Inflammatory macrophage (primary cell): ENCODE measurements at places on chromosomes 5 and 9.

DNA sequence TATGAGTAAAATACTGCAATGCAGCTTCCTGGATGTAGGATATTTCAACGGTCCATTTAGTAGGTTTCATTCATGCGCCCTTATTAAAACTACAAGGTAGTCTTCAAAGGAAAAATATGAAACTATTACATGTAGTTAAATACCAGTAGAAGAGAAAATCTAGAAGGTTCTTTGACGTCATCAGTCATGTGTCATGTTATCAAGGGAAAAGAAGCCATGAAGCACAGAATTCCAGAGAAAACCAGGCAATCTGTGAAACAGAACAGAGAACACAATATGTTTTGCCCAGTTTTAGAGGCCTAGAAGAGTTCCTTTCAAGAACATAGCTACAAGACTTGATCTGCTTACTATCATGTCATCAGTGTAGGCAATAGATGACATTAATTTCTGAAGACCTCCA lies 38.4 kb downstream of the BNC2 start:
- DNase-seq, result no peak

GRCh38 chr9:135731454-135731853 lies 29.5 kb downstream of the KCNT1 start:
- DNase-seq, result no peak

- DNase-seq, result no peak
These were observed 5.3 kb upstream of the SUSD1 start for GRCh38 chr9:112180387-112180881.

GRCh38 chr9:86795823-86796553 lies 151.3 kb downstream of the GAS1 start:
- no peak for DNase-seq

DNA sequence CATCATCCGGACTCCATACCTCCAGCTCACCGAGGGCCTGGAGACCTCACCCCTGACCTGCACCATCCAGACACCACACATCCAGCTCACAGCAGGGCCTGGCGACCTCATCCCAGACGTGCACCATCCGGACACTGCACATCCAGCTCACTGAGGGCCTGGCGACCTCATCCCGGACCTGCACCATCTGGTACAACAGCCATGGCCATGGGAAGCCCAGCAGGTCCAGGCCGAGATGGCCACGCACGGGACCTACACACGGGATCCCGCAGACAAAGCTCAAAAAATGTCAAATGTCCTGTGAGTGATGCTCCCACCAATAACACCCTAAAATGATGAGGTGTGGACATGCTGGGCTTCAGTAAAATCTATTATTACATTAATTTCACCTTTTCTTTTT lies 9.7 kb downstream of the TERT start:
- DNase-seq, result no peak

GRCh38 chr9:91589101-91589553 lies 165.5 kb upstream of the NFIL3 start:
- DNase-seq, result peak; percentile 17

DNA sequence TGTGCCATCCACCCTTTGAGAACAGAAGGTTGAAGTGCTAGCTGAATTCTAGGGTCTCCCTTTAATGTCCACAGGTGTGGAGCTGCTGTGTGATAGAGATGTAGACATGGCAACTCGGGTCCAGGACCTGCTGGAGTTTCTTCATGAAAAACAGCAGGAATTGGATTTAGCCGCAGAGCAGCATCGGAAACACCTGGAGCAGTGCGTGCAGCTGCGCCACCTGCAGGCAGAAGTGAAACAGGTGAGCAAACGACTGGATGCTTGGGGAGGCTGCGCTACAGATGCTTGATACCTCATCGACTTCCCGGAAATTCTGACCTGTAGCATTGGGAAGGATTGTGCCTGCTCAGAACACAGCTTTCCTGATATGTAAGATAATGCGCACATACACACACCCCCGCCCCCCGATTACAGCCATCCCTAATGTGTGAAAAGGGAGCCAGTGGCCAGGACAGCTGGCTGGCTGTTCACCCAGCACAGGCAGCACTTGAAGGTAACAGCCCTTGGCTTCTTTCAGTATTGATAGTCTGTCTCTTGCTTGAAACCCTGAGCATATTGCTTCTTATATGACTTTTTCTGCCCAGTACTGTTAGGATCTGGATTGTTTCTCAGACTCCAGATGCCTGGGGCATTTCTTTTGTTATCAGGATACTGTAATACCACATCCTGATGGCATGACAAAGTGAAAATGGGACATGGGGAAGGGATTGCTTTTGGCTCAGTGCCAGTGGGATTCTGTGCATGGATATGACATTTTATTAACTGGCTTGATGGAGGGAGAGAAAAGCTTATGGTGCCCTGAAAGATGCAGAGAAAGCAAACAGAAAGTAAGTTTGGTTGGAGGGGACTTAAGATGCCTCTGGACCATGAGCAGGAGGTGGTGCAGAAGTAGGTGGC lies 216.8 kb upstream of the OTULINL start:
- no peak for DNase-seq
